ENCODE measurements at places on chromosomes 7 and 10. TPM values are rescaled to one million over a fixed set of nuclear protein-coding genes. Genes with fewer than 3 reads are reported as not detected.

ORAI2 gene
- total RNA-seq: 72.5 TPM

MUC12 gene
- total RNA-seq: not detected

OR9A2 gene
- total RNA-seq: not detected

DNA sequence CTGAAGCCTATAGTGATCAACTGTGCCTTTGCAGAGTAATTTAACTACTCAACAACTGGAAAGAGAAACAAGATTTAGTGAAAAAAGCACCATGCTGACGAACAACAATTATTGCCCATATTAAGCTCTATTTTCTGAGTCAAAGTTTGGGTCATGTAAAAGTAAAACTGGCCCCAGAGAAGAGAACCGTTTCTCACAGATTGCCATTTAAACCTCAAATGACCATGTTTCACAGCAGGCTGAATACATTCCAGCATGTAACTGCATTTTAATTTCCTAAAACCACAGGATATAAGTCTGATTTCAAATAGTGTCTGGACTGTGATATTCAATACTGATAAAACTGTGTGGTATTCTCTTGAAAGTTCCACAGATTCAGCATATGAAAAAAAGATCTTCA lies 140.7 kb downstream of the ATE1 start:
- H3K27me3 ChIP-seq: no peaks in the 10 kb centered on the region
- H3K4me1 ChIP-seq: no peaks in the 10 kb centered on the region
- no peak for DNase-seq
- no peak overlapping the region for H3K27ac ChIP-seq
- H3K36me3 ChIP-seq: peaks cover 5% of the 10 kb centered on the region

- H3K4me3 ChIP-seq: no peak overlapping the region
- no peak overlapping the region for H3K27ac ChIP-seq
- no peak for DNase-seq
- H3K4me1 ChIP-seq: no peaks in the 10 kb centered on the region
Observed at GRCh38 chr10:122113945-122114747, 125.2 kb downstream of the TACC2 start.

DNA sequence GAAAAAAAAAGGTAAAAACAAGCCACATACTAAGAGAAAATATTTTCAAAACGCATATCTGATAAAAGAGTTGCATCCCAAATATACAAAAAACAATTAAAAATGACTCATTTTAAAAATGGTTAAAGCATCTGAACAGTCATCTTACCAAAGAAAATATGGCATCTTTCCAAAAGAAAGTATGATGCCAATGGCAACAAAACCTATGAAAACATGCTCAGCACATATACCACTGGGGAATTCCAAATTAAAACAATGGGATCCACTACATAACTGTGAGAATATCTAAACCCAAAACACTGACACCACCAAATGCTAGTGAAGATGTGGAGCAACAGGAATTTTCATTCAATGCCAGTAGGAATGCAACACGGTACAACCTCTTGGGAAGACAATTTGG lies 39.3 kb downstream of the VSTM2A start:
- DNase-seq: no peak
- H3K4me1 ChIP-seq: no peaks in the 10 kb centered on the region
- no peak overlapping the region for H3K27ac ChIP-seq
- H3K4me3 ChIP-seq: no peak overlapping the region

- peaks cover 2% of the 10 kb centered on the region for H3K27me3 ChIP-seq
- H3K4me1 ChIP-seq: no peaks in the 10 kb centered on the region
- DNase-seq: no peak
- H3K27ac ChIP-seq: no peak overlapping the region
- no peaks in the 10 kb centered on the region for H3K36me3 ChIP-seq
- H3K4me3 ChIP-seq: no peak overlapping the region
Observed at GRCh38 chr7:29369909-29370488, 175.4 kb downstream of the CHN2 start.

DNA sequence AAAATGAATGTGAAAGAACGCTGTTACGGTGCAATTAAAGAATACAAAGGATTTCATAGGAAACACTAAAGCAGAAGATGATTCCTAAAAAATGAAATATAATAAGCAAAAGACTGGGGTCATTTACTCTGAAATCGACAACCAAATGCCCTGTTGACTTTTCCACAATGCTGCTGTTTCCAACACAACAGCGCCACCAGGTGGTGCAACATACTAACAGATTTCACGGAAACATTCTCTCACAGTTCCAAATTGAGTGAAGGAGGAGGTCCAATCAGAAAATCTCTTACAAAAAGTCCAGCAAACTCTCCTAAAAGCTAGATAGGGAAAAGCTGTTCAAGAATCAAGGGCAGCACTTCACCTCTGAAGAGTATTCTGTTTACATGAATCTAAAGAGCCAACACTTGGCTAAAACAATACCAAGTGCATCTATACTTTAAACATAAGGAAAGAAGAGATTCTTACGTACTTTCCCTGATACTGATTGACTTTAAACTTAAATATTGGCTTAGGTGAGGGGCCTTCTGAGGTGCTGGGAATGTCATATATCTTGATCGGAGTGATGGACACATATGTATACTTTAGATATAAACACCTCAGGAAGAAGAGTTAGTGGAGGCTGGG lies 55.9 kb downstream of the UPF2 start:
- H3K4me1 ChIP-seq: peaks cover 4% of the 10 kb centered on the region
- DNase-seq: peak; percentile 82
- H3K4me3 ChIP-seq: no peak overlapping the region
- peaks cover 28% of the 10 kb centered on the region for H3K36me3 ChIP-seq

- H3K4me3 ChIP-seq: no peak overlapping the region
- peaks cover 13% of the 10 kb centered on the region for H3K4me1 ChIP-seq
- no peaks in the 10 kb centered on the region for H3K27me3 ChIP-seq
- H3K36me3 ChIP-seq: no peaks in the 10 kb centered on the region
Observed at GRCh38 chr7:947391-948210, 6.9 kb downstream of the ADAP1 start.
